Stimulated activated CD8-positive, alpha-beta memory T cell treated with anti-CD3 and anti-CD28 coated beads, Interleukin-4, amount 100 ng/mL, for 1 hour (primary cell): ENCODE measurements at places on chromosomes 3 and 15.
A peak's percentile ranks its signal among the peaks of the same experiment; 100 is the strongest.

- no peak for DNase-seq
Measured at GRCh38 chr15:77597804-77598453, 34.8 kb downstream of the LINGO1 start.

DNA sequence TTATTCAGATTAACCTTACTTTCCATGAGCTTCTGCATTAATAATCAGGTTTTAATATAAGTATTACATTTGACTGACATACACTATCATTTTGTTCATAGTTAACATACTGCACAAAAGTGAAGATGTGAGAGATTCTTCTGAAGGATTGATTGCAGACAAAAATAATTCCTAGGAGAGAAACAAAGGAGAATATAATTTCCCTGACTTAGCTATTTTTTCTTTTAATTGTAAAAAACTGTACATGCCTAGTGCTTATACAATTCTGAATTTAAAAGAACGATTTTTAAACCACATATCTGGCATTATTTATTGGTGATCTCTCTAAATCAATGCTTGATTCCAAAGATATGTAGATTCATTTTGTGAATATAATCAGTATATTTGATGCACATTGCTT, 11.0 kb upstream of the DCBLD2 start:
- DNase-seq = no peak

- DNase-seq = no peak
Measured at GRCh38 chr15:46714950-46715349, 1002.4 kb upstream of the SEMA6D start.

DNA sequence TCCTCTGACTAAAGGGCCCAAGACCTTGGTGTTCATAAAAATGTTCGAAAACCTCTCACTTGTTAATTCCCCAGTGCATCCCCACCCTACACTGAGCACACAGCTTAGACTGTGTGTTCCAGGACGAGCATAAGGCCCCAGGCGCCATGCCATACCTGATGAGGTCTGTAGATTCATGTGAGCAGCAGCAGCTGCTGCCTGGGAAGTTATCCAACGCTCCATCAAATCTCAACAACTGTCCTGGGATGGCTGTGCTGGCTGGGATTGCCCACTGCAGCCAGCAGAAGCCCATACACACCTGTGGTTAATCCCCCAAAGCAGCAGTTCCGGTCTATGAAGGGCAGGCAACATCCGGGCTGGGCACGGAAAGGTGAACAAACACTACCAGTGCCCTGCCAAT, 391.2 kb downstream of the IL20RB start:
- no peak for DNase-seq

- DNase-seq = no peak
Measured at GRCh38 chr15:75232252-75232813, 25.8 kb upstream of the GOLGA6C start.

DNA sequence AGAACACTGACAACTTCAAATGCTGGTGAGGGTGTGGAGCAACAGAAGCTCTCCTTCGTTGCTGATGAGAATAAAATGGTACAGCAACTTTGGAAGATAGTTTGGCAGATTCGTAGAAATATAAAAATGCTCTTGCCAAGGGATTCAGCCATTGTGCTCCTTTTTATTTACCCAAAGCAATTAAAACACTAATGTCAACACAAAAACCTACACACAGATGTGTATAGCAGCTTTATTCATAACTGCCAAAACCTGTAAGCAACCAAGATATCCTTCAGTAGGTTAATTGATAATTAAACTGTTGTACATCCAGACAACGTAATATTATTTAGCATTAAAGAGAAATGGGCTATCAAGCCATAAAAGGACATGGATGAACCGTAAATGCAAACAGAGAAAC, 37.8 kb upstream of the LSAMP start:
- no peak for DNase-seq

- DNase-seq = no peak
Measured at GRCh38 chr3:14265246-14265962, 86.8 kb downstream of the LSM3 start.

GRCh38 chr3:13506239-13506638, 26.1 kb downstream of the HDAC11 start:
- DNase-seq = no peak

DNA sequence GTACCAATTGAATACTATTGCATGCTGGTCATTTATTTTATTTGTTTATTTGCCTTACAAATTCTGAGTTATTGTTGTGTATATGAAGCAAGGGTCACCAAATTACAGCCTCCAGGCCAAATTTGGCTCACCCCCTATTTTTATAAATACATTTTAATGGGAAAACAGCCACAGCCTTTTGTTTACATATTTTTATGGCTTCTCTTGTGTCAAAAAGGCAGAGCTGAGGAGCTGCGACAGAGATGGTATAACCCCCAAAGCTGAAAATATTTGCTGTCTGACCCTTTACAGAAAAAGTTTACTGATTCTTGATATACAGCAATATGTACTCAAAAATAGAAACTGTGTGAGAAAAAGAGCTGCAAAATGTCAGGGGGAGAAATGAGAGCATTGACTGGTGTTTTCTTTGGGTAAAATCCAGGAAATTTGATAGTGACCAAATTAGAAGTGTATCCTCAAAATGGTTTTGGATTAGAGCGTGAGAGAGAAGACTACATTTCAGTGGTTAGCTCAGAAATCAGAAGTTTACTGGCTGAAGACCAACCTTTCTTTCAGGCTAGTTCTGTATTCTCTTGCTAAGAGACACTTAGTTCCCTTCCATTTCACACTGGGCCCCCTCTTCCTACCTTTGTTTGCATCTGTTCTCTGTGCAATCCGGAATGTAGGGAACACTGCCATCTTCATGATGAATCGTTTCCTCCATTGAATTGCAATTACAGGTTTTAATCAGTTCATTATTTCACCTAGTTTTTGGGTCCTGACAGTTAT, 757.8 kb downstream of the AGBL1 start:
- no peak for DNase-seq

- no peak for DNase-seq
Measured at GRCh38 chr15:33119273-33119672, 75.2 kb downstream of the FMN1 start.

- DNase-seq = no peak
Measured at GRCh38 chr3:131356006-131356595, 25.5 kb upstream of the NUDT16 start.

DNA sequence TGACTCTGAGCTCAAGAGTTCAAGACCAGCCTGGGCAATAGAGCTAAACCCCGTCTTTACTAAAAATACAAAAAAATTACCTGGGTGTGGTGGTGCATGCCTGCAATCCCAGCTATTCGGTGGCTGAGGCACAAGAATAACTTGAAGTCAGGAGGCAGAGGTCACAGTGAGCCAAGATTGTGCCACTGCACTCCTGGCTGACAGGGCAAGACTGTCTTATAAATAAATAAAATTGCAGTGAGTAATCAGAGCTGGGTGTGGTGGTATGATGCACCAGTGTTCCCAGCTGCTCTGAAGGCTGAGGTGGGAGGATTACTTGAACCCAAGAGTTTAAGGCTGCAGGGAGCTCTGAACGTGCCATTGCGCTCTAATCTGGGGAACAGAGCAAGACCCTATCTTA, 55.9 kb upstream of the GCNT3 start:
- no peak for DNase-seq

GRCh38 chr3:176953106-176954060, 243.9 kb downstream of the TBL1XR1 start:
- no peak for DNase-seq

DNA sequence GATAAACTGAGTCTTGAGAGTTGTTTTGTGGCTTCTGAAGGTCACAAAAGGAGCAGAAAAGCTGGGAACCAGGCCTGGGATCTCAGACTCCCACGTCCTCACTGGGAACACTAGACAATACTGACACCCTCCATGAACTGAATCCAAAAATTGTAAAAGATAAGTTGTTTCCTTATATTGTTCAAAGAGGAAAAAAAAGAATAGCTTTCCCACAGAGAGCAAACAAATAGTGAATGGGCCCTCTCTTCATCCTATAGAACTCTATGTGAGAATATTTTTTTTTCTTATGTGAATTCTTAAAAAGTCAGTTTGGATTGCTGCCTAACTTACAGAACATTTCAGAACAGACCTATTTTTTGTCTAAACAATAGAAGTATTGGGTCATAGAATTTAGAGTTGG, 203.5 kb downstream of the MECOM start:
- no peak for DNase-seq

- no peak for DNase-seq
Measured at GRCh38 chr15:40445421-40445922, 4.7 kb downstream of the BAHD1 start.

DNA sequence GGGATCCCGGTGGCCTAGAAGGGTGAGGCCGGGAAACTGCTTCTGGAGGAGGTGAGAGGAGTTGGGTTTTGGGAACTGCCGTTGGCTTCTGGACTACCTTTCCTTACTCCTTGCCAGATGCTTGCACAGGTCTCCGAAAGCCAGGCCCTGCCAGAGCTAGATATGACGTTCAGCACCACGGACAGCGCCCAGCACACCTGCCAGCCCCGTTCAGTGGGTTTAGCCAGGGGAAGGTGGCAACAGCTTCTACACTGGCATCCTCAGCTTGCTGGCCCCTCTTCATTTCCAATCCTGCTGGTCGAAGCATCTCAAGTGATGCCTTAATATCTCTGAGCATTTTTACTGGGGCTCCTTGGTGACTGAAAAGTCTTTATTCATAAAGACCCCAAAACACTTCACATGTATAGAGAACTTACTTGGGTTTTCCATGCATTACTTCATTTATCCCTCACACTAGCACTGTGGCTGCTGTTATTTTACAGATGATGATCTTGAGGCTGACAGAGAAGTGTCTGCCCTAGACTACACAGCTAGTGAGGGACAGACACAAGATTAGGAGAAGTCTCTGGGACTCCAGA, 21.9 kb downstream of the HCN4 start:
- DNase-seq = peak; percentile 15

- no peak for DNase-seq
Measured at GRCh38 chr3:69868841-69869420, 129.7 kb downstream of the MITF start.

DNA sequence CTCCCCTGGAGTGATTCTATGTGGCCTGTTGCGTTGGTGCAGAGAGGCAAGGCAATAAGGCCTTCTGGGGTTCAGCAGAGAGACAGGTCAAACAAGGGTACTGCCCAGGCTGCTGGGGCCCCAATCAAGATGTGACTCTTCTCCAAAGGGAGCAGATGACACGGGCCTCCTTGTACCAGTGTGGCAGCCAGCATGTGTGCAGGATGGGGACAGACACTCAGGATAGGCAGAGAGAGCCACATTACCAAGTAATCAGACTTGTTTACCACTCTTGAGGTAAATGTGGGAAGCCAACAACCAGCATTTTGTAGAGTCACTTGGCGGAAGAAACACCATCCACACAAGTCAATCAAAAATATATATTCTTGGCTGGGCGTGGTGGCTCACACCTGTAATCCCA, 95.3 kb upstream of the DLG1 start:
- DNase-seq = no peak
